Hematopoietic multipotent progenitor cell treated with erythropoietin and hydrocortisone succinate and interleukin-3 and kit ligand, for 8 days (in vitro differentiated cells): ENCODE measurements at places on chromosomes 16 and 17.

DNA sequence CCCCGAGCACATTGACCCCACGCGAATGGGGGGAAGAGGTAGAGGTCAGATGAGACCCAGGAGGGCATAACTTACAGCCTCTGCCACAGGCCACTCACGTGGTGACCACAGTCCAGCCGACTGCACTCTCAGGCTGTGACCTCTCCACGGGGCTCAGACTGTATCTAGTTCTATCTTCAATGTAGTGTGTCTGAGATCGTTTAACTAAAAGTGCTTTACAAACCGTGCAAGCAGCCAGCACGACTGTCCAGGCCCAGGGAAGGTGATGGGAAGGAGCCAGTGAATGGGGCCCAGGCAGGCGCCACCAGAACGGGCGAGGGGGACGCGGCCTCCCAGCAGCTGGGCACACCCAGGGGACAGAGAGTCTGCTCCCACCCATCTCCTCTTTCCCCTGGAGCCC, 108.6 kb downstream of the ANKRD11 start:
- DNase-seq = no peak

DNA sequence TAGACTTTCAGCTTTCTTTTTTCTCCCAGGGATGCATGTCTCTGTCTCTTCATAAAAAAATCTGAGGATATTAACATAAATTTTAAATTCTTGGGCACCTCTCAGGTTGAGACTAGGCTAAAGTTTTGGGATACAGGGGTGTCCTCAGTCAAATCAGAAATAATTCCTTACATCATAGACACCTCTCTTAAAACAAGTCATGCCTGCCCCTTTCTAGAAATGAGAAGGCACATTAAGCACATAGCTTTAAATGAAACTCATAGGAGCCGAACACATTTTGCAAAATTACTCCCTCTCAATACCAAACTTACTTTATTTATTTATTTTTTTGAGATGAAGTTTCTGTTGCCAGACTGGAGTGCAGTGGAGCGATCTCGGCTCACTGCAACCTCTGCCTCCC, 67.3 kb upstream of the BCAR1 start:
- no peak for DNase-seq

DNA sequence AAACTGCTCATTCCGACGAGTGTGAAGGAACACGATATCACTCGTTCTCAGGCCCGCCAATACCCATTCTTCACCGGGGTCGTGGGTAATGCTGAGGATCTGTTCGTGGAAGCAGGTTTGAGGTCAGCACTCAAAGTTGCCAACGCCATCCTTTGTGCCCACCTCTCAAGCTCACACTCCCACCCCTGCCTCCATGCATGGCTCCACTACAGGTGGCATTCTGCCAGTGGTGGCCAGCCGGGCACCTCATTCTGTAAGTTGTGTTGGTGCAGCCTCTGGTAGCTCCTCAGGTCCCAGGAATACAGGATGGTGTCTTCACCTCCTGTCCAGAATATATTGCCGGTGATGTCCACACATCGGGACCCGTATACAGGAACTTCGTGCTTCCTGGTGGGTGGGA, 10.7 kb downstream of the TLE7 start:
- no peak for DNase-seq

- no peak for DNase-seq
Measured at GRCh38 chr17:17388657-17389496, 85.7 kb downstream of the NT5M start.

DNA sequence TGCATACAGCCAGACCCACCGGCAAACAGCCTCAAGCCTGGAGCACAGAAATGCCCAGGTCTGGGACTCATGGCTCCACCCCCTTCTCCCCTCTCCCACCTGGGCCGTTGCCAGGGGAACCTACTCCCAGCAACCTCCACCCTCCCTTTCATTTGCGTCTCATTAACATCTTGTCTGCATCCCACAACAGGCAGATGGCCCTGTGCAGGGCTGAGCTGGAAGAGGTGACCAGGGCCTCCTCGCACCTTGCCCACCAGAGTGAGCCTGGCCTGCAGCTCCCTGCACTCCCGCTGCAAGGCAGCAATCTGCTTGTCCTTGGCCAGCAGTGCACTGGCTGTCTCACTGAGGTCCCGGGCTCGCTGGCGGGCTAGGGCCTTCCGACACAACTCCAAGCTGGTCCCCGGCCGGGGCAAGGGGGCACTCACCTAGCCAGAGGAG, 3.3 kb downstream of the TSPOAP1 start:
- DNase-seq = no peak
